ENCODE measurements at places on chromosomes 12 and 14.

DNA sequence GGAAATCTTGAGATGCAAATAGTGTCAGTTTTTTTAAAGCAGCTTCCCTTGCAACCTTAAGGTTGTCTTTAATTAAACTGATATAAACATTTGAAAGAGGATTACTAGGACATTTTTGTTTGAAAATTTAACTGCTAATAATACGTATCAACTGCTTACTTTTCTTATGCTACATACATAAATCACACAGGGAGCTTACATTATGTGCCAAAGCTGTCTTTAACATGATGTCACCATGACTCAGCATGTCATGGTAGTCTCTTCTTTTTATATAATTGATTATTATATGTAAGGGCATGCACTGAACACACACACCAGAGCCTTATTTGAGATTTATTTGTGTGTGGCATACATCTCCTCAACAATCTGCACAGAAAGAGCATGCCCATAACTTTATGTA is 63.0 kb upstream of the PTHLH start:
- no peak for DNase-seq

- no peak for DNase-seq
These were observed 10.7 kb downstream of the POMT2 start for GRCh38 chr14:77310026-77310425.

DNA sequence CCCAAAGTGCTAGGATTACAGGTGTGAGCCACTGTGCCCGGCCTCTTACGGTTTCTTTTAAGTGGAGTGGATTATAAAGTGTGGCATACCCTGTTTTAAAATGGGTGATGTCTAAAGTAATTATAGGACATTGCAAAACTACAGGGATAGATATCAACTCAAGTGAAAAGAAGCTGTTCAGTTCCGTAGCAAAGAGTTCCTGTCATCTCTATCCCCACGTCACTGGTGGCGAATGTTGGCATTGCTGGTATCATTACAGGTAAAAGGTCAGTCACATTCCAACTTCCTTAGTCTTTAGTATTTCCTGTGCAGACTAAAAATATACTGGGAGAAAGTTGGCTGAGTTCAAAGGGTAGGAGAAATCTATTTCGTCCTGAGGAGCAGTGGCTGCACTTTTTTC is 95.6 kb upstream of the SLC38A2 start:
- no peak for DNase-seq

GRCh38 chr12:109305547-109305946 is 3.5 kb downstream of the FOXN4 start:
- DNase-seq: no peak

- DNase-seq: no peak
These were observed 79.8 kb downstream of the TTC9 start for GRCh38 chr14:70721542-70721941.

GRCh38 chr12:65367396-65367795 is 88.9 kb downstream of the MSRB3 start:
- no peak for DNase-seq

GRCh38 chr12:3332188-3332587 is 158.8 kb upstream of the PRMT8 start:
- no peak for DNase-seq

DNA sequence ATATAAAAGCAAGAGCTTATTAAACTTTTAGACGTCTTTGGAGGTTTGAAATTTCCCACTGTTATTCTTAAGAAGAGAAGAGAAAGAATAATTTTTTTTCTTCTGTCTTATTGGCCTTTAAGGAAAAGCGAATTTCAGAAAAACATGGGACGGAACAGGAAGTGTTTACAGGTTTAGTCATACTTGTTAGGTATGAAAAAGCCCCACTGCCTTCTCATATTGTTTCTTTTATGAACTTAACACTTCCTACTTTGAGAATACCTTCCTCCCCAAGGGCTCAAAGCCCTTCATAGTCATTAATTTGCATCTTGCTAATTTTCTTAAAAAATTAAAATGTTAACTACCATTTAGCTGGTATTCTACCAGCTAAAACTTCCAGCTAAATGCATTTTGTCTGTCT is 82.0 kb downstream of the ETV6 start:
- no peak for DNase-seq

DNA sequence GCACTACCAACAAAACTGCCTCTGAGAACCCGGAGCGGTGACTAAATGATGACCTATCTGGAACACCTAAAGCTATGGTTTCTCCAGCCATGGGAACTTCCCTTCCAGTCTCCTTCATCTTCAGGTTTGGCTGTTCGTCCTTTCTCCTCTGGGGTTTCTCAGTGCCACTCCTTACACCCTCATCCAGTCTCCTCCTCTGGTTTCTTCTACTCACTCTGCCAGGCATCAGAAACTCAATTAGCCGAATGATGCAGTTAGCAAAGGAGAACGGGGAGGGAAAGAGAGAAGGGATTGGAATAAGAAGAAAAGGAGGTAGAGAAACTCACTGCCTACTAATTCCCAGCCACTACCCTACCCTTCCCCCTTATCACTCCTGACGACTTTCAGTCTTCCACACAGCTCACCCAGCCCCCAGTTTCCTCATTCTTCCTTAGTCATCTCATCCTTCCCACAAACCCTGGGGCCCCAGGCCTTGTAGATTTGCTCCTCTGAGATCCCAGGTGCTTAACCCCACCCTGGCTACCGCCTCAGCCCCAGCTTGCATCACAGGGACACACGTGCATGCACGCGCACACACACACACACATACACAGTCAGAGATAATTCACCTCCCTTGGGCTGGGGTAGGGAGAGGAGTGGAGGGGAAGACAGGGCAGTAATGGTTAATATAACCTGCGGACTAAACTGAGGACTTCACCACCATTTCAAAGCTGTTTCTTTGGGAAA is 13.0 kb downstream of the FGD6 start:
- no peak for DNase-seq

- DNase-seq: no peak
These were observed 75.8 kb downstream of the FRMD6 start for GRCh38 chr14:51727526-51727925.

DNA sequence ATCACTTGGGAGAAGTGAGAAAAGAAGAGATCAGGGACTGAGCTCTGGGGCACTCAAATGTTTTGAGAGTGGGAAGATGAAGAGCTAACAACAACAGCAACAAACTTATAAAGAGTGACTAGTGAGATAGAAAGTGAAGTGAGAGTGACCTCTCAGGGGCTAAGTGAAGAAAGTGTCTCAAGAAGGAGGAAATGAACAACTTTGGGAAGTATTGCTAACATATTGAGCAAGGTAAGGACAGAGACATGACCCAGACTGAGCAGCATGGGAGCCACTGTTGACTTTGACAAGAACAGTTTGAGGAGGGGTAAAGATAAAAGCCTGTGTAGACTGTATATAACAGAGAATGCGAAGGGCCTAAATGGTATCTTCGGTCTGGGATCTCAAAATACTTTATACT is 155.1 kb upstream of the BTG1 start:
- no peak for DNase-seq

GRCh38 chr14:95286645-95287044 is 33.1 kb downstream of the CLMN start:
- no peak for DNase-seq

DNA sequence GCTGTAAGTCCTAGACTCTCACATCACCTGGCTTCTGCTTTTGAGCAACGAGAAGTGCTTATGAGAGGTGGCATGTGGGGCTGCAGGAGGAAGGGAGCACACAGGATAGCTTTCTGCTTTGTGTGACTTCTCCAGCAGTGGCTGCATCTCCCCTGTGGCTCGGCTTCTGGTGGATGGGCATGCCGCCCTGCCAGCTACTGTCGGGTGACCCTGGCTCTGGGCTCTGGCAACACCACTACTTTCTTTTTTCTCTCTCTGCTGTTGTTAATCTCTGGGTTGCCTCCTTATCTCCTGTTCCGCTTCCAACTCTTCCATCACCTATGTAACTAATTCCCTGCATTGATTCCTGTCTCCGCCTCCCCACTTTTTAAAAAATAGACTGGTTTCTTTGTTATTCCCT is 209.1 kb upstream of the DAAM1 start:
- DNase-seq: peak; percentile 70

DNA sequence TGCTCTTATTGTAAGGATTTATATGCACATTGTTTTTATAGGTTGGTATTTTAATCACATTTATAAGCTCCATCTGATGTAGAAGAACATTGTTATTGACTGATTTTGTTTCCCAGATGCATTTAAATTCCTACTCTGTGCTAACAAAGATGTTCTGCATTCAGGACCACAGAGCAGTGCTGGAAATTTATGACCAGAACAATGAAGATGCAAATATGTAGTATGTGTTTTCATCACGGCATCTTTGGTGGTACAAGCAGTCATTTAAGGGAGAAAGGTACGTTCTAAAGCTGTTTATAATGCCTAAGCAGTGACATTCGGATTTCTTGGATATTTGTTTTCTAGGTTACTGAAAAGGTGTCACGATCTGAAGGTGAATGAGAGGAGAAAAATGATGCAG is 66.5 kb downstream of the TRIM9 start:
- DNase-seq: no peak

GRCh38 chr12:45833401-45833800 is 103.9 kb downstream of the ARID2 start:
- DNase-seq: no peak

DNA sequence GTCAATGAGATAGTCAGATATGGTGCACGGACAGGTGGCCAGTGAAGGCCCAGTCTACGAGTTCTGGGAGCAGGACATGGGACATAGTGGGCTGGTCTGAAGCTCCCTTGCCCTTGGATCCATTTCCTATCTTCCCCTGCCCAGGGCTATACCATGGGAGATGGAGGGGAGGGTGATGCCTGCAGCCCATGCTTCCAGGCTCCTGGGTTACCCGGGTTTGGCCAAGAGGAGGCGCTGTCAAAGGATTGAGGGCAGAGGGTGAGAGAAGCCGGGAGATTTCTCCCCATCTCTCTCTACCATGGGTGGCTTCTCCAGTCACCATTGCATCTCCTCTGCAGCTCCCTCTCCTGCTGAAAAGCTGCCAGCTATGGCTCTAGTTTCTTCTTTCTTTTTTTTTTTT is 52.8 kb upstream of the LHX5 start:
- DNase-seq: no peak

GRCh38 chr12:96108321-96108720 is 72.9 kb upstream of the LTA4H start:
- DNase-seq: no peak

DNA sequence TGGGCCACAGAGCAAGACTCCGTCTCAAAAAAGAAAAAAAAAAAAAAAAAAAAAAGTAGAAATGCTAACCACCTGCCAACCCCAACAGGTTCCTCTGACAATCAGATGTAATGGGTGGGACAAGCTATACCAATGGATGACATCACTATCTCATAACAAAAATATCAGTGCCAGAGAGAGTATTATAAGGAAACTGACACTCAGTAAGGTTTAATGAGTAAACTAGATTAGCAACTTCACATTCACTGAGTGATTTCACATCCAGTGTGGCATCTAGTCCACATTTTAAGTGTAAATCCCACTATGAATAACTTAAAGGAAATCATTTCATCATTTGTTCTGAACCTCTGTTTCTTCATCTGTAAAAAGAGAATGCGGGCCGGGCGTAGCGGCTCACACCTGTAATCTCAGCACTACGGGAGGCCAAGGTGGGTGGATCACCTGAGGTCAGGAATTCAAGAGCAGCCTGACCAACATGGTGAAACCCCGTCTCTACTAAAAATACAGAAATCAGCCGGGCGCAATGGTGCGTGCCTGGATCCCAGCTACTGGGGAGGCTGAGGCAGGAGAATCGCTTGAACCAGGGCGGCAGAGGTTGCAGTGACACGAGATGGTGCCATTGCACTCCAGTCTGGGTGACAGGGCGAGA is 1.8 kb downstream of the SART3 start:
- no peak for DNase-seq

GRCh38 chr14:54797556-54797955 is 105.1 kb downstream of the GCH1 start:
- DNase-seq: no peak

- DNase-seq: no peak
These were observed 409.1 kb downstream of the AEBP2 start for GRCh38 chr12:19848421-19848820.

GRCh38 chr14:52069307-52070050 is 620 bp upstream of the NID2 start:
- DNase-seq: no peak

DNA sequence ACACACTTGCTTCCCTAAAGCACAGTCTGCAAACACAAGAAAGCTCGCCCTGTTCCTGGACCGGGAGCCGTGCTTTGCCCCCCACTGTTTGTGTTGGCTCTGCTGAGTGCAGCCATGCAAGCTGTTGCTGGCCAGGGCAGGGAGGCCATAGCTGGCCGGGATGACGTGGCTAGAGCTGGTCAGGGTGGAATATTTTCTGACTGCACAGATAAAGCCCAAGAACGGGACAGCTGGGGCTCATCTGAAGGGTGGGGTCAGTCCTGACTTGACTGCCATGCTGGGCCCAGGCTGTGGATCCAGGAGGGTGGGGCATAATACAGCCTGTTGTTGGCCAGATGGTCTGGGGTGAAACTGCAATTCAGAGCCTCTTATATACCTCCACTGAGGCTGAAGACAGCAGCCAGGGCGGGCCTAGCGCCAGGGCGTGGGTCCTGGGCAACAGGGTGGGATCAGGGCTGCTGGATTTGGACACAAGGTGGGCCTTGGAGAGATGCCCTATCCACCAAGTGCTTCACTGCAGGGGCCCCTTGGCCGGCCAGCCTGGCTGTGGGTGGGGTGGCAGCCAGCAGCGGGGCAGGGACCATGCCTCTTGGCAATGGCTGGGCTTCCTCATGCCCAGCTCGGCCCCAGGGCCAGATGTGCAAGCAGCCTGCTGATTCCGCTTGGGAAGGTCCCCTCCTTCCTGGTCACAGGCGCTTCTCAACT is 14.8 kb downstream of the KMT5A start:
- no peak for DNase-seq

DNA sequence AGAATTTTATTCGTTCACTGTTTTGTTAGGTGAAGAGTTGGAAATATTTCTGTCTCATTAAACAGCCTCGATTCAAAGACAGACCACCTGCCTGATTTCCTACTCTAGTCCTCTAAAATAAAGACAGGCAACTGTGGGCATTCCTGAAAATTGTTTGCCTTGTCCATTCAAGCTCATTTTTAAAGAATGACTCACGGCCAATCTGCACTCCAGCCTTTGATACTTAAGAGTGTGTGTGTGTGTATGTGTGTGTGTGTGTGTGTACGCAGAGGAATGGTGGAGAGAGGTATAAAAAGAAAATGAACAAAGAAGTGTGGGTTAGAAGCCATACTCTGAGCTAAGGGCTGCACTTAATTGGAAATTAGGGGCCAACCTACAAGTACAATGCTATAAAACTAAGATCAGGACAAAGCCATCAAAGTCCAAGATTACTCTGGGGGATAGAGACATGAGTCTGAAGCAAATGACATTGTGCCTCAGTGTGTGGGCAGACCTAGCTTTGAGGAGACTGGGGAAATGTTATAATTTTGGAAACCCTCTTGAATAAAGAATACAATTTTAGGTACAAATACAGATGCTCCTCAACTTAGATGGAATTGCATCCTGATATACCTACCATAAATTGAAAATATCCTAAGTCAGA is 45.6 kb upstream of the SOCS2 start:
- DNase-seq: peak; percentile 35
